Thoracic aorta endothelial cell (primary cell): ENCODE measurements at places on chromosomes 6 and 20. TPM values are rescaled to one million over a fixed set of nuclear protein-coding genes. Genes with fewer than 3 reads are reported as not detected.

Gene MMP24OS
- 10.8 and 11.2 TPM in 2 replicates for total RNA-seq

Gene ZC2HC1B
- total RNA-seq = not detected in 2 replicates

Gene BMP5
- total RNA-seq = 1.7 TPM in 1 of 2 replicates, not detected in the other

Gene CNR1
- total RNA-seq = under 0.01 and 0.07 TPM in 2 replicates

Gene DCDC2
- not detected in 2 replicates for total RNA-seq

Gene OR2J1
- total RNA-seq = not detected in 2 replicates

Gene RTF2
- total RNA-seq = 64.0 and 64.7 TPM in 2 replicates

Gene CDH4
- 0.40 and 5.7 TPM in 2 replicates for total RNA-seq

Gene EPPIN
- not detected in 2 replicates for total RNA-seq

Gene EFHC1
- 18.2 and 23.0 TPM in 2 replicates for total RNA-seq

Gene DEFB119
- not detected in 2 replicates for total RNA-seq

Gene PNPLA1
- not detected in 2 replicates for total RNA-seq

Gene ZNF311
- 0.50 and 0.66 TPM in 2 replicates for total RNA-seq

Gene ZNF337
- 15.7 and 16.4 TPM in 2 replicates for total RNA-seq
